Substantia nigra (tissue), 51 donors: ENCODE measurements at places on chromosomes 11 and 22.
A peak's percentile ranks its signal among the peaks of the same experiment; 100 is the strongest.

GRCh38 chr11:106668147-106668546, 350.1 kb downstream of the GUCY1A2 start:
- no peak for DNase-seq

DNA sequence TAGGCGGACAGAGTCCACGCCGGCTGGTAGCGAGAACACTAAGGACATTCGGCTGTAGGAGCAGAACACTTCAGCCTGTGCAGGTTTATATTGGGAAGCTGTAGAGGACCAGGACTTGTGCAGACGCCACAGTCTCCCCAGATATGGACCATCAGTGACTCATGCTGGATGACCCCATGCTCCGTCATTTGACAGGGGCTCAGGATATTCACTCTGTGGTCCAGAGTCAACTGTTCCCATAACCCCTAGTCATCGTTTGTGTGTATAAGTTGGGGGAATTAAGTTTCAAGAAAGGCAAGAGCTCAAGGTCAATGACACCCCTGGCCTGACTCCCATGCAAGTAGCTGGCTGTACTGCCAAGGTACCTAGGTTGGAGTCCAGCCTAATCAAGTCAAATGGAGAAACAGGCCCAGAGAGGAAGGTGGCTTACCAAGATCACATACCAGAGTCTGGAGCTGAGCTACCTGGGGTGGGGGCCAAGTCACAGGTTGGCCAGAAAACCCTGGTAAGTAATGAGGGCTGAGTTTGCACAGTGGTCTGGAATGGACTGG, 17.2 kb downstream of the P2RY2 start:
- DNase-seq = no peak

- no peak for DNase-seq
Measured at GRCh38 chr11:74037309-74037708, 28.4 kb upstream of the UCP3 start.

DNA sequence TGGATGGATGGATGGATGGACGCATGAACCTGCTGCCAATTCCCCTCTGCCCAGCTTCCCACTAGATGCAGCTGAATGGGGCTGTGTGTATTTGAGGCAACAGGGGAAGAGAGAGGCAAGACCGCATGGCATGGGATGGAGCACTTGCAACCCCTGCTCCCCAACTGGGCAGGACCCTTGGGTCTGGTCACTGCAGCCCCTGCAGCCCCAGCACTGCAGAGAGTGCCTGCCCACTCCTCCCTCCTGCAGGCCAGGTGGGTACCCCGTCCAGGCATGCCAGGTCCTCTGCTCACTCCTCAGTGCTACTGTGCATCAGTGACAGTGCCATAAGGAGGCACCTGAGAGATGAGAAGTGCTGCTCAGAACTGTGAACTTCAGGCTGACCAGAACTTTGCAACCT, 40.3 kb downstream of the OSBPL5 start:
- no peak for DNase-seq

- DNase-seq = no peak
Measured at GRCh38 chr11:29481738-29482137, 535.1 kb downstream of the KCNA4 start.

GRCh38 chr11:27161071-27161470, 120.5 kb downstream of the BBOX1 start:
- no peak for DNase-seq

- no peak for DNase-seq
Measured at GRCh38 chr22:25892678-25893077, 150.7 kb downstream of the MYO18B start.

DNA sequence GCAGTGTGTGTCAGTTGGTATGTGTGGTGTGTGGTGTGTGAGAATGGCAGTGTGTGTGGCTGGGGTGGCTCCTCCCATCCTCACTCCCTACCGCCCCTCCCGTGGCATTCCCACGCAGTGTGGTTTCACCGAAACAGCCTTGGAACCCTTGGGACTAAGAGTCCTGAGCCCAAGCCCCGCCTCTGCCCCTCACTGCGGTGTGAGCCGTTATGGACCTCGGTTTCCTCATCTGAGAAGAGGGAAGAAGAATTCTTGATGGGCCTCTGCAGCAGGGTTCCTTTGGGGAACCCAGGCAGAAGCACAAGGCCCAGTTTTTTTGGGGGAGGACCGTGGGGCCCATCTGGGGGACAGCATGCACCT, 7.2 kb downstream of the UPK3A start:
- DNase-seq = no peak

- DNase-seq = no peak
Measured at GRCh38 chr11:43685440-43685839, 4.9 kb downstream of the HSD17B12 start.

GRCh38 chr22:46149512-46150033, 753 bp upstream of the PPARA start:
- DNase-seq = peak; percentile 60

- DNase-seq = no peak
Measured at GRCh38 chr22:42863349-42863961, 6.4 kb upstream of the ARFGAP3 start.

DNA sequence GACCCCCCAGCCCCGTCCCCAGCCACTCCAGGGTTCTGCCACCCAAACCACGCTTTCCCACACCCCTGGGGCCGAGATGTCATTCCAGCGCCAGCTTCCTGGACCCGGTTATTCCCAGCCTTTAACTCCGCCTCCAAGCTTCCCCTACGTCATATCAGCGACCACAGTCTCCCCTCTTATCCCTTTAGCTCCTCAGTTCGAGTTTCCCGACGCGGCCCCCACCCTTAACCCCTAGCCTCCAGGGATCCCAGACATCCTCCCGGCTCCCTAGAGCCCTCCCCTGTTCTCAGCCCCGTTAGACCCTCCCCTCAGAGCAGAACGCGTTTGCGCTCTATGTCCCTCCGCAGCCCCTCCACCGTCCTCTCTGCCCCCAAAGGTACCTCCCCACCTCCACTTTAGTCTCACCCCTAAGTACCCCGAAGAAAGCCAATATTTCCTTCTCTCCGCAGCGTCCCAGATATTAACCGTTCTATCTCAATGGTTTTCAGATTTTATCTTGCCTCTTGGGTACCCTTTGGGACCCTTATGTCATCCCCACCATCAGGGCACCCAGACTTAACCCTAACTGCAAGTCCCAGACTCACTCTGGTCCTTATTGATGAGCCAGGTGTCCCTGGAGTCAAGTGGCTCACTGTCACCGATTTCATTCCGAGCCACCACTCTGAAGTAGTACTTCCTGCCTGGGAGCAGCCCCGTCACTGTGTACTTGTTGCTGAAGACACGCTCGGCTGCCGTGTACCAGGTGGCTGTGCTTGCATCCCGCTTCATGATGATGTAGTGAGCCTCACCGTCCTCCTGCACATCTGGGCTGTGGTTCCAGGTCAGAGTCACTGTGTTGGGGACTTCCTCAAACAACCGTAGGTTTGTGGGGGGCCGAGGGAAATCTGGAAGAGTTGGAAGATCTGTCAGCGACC, 8.0 kb downstream of the TMEM86A start:
- no peak for DNase-seq

GRCh38 chr11:134643115-134644012, 231.3 kb upstream of the B3GAT1 start:
- DNase-seq = no peak

DNA sequence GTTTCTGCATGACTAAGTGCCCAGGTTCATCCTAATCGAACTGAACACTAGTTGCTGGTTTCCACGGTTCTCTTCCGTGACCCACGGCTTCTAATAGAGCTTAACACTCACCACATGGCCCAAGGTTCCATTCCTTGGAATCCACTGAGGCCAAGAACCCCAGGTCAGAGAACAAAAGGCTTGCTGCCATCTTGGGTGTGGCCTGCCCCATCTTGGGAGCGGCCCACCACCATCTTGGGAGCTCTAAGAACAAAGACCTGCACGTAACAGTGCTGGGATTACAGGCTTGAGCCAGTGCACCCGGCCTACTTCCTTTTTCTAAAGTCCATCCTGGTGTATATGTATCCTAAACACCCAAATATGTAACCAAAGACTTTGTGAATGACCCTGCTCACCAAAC, 68.8 kb downstream of the SLC35F2 start:
- DNase-seq = no peak

GRCh38 chr11:63761188-63761587, 7.4 kb downstream of the ZFTA start:
- DNase-seq = no peak

DNA sequence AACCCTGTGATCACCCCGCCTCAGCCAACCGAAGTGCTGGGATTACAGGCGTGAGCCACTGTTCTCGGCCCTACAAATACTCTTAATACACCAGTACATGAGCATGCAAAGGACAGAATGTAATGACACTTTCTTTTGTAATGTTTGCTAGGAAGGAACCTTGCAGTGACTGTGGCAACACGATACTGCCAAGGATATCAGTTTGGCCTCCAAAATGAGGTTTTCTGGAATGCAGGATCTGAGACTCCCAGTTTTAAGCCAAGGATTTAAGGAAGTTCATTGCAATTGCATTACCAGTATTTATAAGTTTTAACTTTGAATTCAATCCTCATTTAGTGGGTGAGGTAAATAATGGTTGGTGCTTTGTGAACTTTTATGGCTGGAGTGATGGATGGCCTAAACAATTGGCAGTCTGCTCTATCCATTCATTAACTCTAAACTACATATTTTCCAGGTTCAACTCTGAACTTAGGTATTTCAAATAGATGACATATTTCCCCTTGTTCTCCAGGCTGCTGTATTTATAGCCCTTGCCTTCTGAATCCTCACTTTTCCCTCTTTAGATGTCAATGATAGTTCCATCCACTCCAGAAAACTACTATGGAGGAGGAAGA, 330.3 kb downstream of the C11orf87 start:
- DNase-seq = no peak

GRCh38 chr22:38316364-38317121, 690 bp downstream of the CSNK1E start:
- peak; percentile 81 for DNase-seq

DNA sequence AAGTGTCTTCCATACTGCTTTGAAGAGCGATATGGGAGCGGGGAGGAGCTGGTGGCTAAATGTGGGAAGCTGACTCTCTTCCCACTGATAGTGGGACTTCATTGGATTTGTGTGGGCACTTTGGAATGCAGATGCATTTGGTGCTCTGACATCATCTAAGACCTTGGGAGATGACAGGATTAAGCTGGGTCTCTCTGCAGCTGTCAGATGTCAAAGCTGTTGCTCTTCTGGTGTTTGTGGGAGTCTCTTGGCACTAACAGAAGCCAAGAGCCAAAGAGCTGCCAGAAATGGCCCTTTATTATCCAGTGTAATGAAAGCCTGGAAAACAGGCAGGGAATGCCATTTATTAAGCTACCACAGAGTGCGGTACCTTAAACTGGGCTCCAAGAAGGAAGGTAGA, 20.6 kb downstream of the GRAMD1B start:
- DNase-seq = no peak

DNA sequence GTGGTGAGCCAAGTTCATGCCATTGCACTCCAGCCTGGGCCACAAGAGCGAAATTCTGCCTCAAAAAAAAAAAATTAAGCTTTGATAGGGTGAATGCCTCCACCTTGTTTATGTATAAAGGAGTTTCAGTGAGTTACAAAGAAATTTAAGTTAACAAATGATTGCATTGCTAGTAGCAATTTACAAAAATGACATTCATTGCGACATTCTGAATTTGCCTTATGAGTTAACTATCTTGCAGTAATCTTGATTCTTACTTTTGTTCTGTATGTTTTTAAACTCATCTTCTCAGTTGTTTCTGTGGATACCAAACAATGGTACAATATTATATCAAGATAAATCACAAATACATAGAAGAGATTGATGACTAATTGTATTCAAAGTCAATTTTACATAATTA, 207.0 kb downstream of the DDX10 start:
- no peak for DNase-seq

GRCh38 chr11:33040862-33041453, 1.6 kb downstream of the TCP11L1 start:
- DNase-seq = no peak

DNA sequence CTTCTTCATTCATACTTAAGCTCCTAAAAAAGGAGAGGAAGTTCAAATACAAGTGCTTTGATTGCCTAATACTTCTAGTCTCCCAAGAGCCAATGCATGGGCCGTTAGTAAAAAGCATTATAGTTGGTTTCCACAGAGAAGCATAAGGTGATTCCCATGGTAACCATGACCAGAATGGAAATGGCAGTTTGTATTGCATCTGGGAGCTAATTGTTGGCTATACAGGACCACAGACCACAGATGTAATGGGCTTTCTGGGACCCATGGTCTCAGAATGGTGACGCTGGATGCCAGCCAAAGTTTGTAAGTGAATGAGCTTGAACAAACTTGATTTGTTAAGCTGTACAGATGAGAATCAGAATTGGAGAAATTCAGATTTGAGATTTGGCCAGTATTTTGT, 333.9 kb upstream of the C11orf87 start:
- DNase-seq = no peak

DNA sequence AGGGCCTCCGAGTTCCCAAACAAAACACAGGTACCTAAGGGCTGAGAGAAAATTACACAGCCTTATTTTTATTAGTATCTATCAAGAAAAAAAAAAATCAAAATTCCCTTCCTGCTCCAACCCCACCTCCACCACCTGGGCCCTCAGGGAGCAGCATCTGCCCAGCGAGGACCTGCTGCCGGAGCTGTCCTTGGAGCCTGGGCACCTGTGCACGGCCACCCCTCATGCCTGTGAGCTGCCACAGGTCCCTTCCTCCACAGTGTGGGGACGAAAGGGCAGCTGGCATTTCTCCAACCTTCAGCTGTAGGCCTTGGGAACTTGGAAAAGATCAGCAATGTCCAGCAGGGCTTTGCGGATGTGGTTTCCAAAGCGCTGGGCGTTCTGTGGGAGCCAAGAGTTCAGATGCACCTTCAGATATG, 6.3 kb upstream of the SYCE3 start:
- no peak for DNase-seq

DNA sequence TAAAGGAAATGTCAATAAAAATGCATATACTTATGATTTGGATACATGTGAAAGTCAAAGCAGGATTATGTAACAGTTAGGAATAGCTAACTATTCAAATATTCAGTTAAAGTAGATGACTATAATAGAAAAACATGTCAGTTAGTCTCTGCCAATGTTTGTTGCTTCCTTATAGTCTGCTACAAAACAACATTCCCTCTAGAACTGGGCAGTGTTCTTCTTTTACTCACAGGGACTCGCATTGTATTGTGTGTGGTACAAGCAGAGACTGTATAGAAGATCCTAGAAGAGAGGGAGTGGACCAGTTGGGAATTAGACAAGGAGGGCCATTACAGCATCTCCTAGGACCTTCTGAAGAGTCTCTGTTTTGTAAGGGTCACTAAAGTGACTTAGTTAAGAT, 10.6 kb downstream of the ACAT1 start:
- DNase-seq = no peak

DNA sequence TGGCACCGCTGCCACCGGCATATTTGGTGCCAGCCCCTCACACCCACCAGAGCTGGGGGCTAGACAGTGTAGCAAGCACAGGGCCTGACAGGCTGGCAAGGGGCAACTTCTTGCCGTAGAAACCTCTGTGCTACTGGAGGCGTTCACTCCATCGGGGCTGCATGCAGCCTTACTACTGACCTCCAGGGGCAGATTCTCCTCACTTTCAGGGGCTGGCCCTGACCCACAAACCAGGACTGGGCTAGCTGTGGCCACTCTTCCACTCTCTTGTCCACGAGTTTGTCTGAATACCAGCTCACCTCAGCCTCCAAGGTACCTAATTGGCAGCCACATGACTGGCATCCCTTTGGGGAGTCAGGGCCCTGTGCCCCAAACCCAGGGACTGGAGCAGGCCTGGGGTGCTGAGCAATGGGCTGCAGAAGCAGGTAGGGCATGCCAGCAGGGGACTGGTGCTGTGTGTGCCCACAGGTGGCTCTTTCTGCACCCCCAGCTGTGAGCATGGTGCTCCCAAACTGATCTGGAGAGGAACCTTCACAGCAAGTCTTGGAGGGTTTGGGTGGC, 2.1 kb upstream of the LMO1 start:
- DNase-seq = no peak
